ENCODE measurements at places on chromosomes 5 and 9.
A peak's percentile ranks its signal among the peaks of the same experiment; 100 is the strongest.

DNA sequence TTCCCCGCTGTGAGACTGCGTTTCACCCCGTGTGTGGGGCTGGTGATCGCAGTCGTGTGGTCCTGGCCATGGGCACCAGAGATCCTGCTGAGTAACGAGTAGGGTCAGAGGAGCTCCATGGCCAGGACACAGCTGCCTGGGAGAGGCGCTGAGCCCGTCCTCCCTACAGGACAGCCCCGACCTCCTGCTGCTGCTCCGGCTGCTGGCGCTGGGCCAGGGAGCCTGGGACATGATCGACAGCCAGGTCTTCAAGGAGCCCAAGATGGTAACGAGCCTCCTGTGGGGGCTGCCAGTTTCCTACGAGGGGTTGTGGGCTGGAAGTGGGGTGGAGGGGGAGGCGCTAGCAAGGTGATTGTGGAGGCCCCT is 11.0 kb downstream of the NELFB start:
- no peak overlapping the region for H3K27ac ChIP-seq
- peaks cover 40% of the 10 kb centered on the region for H3K36me3 ChIP-seq
- H3K27me3 ChIP-seq = no peaks in the 10 kb centered on the region
- no peak overlapping the region for H3K4me3 ChIP-seq

GRCh38 chr9:105535920-105536668 is 21.8 kb upstream of the FKTN start:
- peaks cover 11% of the 10 kb centered on the region for H3K4me1 ChIP-seq
- H3K36me3 ChIP-seq = peaks cover 4% of the 10 kb centered on the region
- no peak for DNase-seq
- H3K4me3 ChIP-seq = no peak overlapping the region

GRCh38 chr9:36704148-36704547 is 131.5 kb downstream of the MELK start:
- H3K4me1 ChIP-seq = no peaks in the 10 kb centered on the region
- no peak for DNase-seq
- H3K27me3 ChIP-seq = peaks cover 21% of the 10 kb centered on the region

GRCh38 chr5:168612996-168613395 is 33.8 kb upstream of the PANK3 start:
- peaks cover 2% of the 10 kb centered on the region for H3K27me3 ChIP-seq
- no peak for DNase-seq
- no peak overlapping the region for H3K4me3 ChIP-seq
- H3K36me3 ChIP-seq = no peaks in the 10 kb centered on the region

DNA sequence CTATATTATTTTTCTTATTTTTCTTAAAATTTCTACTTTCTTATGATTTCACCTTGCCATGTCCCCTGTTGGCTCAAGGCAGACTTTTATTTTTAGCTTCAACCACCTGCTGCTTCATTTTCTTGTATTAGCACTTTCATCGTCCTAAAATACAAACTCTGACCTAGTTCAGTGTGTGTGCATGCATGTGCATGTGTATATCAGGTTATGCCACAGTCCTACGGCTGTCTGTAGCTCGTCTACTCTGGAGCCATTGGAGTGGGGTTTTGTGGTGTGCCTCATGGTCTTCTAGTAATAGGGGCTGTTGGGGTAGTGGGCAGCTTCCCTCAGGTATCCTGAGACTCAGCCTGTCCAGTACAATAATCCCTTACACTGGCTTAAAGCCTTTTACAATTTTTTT is 13.4 kb upstream of the SPINK1 start:
- no peak overlapping the region for H3K4me3 ChIP-seq
- no peak overlapping the region for H3K27ac ChIP-seq
- no peaks in the 10 kb centered on the region for H3K36me3 ChIP-seq
- DNase-seq = no peak
- H3K27me3 ChIP-seq = no peaks in the 10 kb centered on the region

DNA sequence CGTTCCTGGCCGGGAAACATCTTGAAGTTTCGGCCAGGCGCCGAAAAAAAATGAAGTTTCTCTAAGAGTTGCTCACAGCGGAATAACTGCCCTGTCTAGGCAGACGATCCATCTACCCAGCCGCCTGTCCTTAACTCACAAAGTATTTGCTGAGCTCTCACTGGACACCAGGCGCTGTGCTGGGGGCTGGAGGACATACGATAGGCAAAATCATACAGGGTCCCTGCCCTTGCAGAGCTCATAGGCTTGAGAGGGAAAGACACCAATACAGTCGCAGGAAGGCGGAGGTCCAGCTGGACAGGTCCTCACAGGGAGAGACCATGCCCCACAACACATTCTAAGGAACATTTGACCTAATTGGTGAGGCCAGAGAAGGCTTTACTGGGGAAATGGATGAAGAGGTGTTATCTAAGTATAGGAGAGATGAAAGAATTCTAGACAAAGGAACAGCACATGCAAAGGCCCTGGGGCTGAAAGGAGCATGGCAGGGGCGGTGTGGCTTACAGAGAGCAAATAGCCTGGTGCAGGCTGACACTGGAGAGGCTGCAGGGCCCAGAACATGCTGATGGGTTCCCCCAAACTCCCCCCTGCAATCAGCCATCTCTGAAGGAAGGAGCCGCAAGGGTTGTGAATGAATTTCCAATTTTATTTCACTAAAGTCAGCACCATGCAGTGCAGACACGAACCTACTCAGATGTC is 2.0 kb upstream of the MXD3 start:
- H3K4me1 ChIP-seq = peaks cover 68% of the 10 kb centered on the region
- peak overlapping the region; percentile 40 for H3K27ac ChIP-seq
- DNase-seq = no peak
- H3K4me3 ChIP-seq = peak overlapping the region; percentile 94
- H3K27me3 ChIP-seq = no peaks in the 10 kb centered on the region

GRCh38 chr5:78062645-78063044 is 231.9 kb downstream of the AP3B1 start:
- no peaks in the 10 kb centered on the region for H3K27me3 ChIP-seq
- DNase-seq = no peak
- no peaks in the 10 kb centered on the region for H3K4me1 ChIP-seq
- H3K36me3 ChIP-seq = peaks cover 15% of the 10 kb centered on the region
- no peak overlapping the region for H3K27ac ChIP-seq
- H3K4me3 ChIP-seq = no peak overlapping the region

DNA sequence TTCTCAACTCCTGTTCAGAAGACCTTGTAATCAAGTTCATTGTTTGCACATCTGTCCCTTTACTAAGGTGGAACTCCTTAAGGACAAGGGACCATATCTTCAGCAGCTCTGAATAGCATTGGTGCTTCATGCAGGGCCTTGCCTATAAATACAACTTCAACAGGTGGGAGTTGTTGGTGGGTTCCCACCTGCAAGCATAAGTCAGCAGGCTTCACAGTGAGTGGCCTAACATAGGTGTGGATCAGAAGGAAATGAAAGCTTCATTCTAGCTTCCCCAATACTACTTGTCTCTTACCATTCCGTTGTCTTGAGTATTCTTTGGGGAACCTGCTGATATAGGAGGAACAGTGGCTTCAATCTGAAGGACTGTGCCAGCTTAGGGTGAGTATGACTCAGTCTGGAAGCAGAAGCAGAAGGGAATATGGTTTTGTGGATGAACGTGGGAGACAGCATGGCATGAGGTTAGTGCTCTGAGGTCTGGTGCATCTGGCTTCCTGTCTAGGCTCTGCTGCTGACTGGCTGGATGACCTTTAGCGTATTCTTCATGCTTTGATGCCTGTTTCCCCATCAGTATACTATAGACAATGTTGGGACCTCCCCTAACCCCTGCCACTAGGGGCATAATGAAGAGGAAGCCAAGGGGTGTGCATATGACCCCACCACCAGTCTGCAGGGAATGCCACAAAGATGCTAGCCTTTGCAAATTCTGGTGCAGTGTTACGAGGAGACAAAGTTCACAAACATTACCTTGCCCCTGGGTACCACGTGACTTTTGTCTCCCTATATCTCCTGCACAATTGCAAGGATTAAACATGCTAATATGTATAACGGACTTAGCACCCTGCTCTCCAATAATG is 192.3 kb downstream of the PALM2AKAP2 start:
- no peak overlapping the region for H3K4me3 ChIP-seq
- H3K4me1 ChIP-seq = peaks cover 75% of the 10 kb centered on the region
- H3K27me3 ChIP-seq = no peaks in the 10 kb centered on the region
- no peak for DNase-seq
- H3K36me3 ChIP-seq = no peaks in the 10 kb centered on the region

- no peaks in the 10 kb centered on the region for H3K36me3 ChIP-seq
- no peak overlapping the region for H3K4me3 ChIP-seq
- no peaks in the 10 kb centered on the region for H3K27me3 ChIP-seq
- no peaks in the 10 kb centered on the region for H3K4me1 ChIP-seq
Measured at GRCh38 chr9:81455462-81456219, 233.7 kb downstream of the TLE1 start.

- no peaks in the 10 kb centered on the region for H3K27me3 ChIP-seq
- no peak for DNase-seq
Measured at GRCh38 chr9:16039218-16039987, 486.6 kb downstream of the CCDC171 start.
